ENCODE measurements at places on chromosomes 3 and 15.

- DNase-seq, result no peak
Measured at GRCh38 chr3:127598841-127599570, 795 bp downstream of the MCM2 start.

DNA sequence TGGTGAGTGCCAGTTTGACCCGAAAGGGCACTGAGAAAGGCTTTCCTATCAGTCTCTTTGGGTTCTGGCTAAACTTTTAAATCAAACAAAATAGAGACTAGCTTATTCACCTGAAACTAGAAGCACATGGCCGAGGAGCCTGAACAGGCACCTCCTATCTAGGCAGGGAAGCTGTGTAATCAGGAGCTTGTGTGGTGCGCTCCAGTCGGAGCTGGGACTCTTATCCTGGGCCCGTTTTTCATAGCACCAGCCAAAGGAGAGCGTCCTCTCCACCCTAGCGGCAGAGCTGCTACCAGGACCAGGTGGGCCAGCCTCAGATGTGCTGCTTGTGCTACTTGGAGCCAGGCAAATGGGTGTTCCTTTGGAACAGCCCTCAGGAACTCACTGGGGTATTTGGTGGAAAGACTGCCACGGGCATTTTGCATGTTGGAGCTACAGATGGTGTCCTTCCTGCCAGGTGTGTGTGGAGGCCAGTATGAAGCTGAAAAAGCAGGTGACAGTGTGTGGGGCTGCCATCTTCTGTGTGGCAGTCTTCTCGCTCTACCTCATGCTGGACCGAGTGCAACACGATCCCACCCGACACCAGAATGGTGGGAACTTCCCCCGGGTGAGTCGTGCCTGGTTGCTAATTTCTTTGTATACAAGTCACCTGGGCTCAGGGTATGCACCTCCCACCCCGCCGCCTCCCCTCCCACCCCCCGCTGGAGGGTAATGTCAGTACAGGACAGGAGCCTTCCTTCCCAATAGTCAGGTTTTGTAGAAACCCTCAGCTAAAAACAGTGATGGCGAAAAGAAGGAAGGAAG, 833 bp downstream of the MAN2A2 start:
- DNase-seq, result no peak

GRCh38 chr3:38268522-38268921, 2.9 kb downstream of the SLC22A13 start:
- DNase-seq, result no peak

DNA sequence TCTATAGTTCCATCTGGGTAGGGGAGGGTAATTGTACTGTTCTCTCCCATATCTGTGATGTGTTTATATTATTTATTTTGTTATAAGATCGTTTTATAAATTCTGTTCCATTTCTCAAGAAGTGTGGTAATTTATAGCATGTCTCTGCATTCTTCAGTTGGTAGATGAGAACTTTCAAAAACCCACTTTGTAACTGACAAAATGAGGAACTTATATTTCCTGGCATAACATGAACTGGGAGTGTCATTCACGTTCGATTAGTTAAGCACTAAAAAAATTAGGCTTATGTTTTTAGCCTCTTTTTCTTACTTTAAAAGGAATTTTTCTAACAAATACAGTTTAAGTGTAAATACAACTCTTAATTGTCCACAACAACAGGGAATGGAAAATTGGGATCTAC, 230.8 kb downstream of the CGGBP1 start:
- DNase-seq, result no peak

GRCh38 chr15:68933001-68933400, 2.7 kb downstream of the SPESP1 start:
- no peak for DNase-seq

- no peak for DNase-seq
Measured at GRCh38 chr15:64985366-64986033, 4.2 kb downstream of the SPG21 start.

- no peak for DNase-seq
Measured at GRCh38 chr3:96538186-96538585, 276.2 kb upstream of the EPHA6 start.

GRCh38 chr3:194082743-194083636, 53.0 kb upstream of the HES1 start:
- no peak for DNase-seq

- no peak for DNase-seq
Measured at GRCh38 chr3:171227359-171227758, 200.8 kb upstream of the SLC2A2 start.

DNA sequence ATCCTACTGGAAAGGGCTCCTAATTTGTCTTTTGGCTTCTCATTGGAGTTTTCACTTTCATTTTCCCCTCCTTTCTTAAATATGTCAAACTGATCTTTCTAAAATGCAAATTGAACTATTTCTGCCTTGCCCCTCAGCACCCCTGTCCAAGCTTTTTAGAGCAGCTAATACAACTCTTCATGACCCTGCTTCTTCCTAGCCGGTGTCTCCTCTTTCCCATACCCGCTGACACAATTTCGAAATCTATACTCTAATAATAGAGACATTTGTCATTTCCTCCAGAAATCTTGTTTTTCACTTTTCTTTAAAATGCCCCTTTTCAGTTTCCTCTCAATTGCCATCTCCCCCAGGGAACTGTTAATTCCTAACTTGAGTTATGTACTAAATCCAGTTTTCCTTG, 2.9 kb upstream of the EPHA3 start:
- no peak for DNase-seq

DNA sequence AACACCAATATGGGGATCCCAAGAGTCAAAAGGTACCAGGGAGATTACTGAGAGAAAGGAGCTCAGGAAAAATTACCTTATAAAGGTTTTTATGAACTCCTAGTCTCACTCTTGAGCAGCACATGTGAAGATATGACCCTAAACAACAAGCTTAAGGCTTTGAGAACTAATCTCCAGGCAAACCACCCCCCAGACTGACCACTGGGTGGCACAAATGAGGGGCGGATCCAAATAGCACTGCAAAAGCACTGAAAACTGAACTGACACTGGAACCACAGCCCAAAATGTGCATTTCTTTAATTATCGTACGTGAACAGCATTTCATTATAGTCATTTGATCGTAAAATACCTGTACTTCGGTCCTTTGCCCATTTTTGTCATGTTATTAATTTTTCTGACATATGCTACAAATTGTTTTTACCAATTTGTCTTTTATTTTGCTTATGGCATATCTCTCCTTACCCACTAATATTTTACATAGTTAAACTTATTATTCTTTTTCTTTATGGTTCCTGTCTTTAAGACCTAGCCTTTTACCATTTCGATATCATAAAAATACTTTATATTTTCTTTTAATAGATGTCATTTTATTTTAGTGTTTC, 31.5 kb upstream of the TFDP2 start:
- no peak for DNase-seq

Data from activated CD8-positive, alpha-beta memory T cell treated with anti-CD3 and anti-CD28 coated beads, Interleukin-2, amount 50 U/mL, for 48 hours (primary cell).